ENCODE measurements at places on chromosomes 5 and 9.
A peak's percentile ranks its signal among the peaks of the same experiment; 100 is the strongest.

DNA sequence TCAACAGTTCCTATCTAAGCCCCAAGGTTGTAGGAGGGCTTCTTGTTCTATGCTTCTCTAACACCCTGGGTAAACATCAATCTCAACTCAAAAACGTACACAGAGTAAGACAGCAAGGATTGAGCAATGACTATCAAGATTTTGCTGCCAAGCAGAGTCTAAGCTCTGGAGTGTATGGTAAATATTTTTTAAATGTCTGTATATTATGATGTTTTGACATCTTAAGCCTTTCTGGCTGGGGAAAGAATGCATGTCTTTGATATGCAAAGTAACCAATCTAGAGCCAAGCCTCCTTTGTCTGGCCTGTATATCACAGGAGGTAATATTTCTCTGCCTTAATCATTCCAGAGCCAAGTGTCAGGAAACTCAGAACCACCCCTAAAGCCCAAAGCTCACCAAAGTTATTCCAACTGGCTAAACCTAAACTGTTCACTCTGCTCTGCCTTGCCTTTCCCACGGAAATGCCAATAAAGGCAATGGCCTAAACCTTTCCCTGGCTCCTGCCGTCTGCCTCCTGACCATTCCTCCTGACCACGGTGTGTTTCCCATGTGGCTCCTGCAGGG is 45.2 kb downstream of the YIPF5 start:
- no peak for DNase-seq

DNA sequence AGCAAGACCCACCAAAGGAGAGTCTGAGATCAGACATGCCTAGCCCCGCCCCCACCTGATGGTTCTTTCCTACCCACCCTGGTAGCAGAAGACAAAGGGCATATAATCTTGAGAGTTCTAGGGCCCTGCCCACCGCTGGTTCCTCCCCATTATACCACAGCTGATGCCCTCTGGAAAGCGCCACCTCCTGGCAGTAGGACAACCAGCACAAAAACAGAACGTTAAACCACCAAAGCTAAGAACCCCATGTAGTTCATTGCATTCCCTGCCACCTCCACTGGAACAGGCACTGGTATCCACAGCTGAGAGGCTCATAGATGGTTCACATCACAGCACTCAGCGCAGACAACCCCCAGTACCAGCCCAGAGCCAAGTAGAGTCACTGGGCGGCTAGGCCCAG is 81.2 kb upstream of the TRPC7 start:
- no peak for DNase-seq

- peak; percentile 81 for DNase-seq
Observed at GRCh38 chr5:133944263-133945185, 23.9 kb downstream of the C5orf15 start.

DNA sequence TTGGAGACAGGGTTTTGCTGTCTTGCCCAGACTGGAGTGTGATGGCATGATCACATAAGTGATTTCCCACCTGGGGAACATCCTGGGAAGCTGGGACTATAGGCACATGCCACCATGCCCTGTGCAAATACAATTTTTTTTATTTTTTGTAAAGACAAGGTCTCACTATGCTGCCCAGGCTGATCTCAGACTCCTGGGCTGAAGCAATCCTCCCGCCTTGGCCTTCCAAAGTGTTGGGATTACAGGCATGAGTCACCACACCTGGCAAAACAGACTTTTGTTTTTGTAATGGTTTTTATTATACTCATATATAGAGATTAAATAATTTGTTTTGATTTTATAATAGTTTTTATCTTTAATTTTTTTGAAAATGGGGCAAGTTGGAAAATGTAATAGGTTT is 14.7 kb downstream of the DNAJC25 start:
- DNase-seq = no peak

GRCh38 chr9:102867488-102867887 is 127.6 kb upstream of the CYLC2 start:
- DNase-seq = no peak

- DNase-seq = no peak
Observed at GRCh38 chr9:125568621-125569020, 138.4 kb downstream of the MAPKAP1 start.

DNA sequence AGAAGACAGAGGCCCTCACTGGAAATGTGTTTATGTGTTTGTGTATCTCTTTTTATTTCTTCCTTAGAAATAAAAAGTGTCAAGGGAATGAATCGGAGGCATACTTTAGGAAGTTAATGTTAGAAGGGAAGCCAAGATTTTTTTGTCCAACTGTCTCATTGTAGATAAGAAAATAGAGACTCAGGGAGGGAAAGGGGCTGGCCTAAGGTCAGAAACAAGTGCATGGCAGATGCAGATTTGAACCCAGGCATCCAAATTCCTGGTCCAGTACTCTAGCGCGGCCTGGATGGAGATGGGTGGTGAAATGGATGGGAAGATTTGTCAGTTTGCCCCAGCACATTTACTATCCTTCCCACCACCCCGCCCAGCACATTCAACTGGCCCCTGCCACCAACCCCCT is 19.8 kb upstream of the TNIP1 start:
- DNase-seq = no peak

- DNase-seq = peak; percentile 64
Observed at GRCh38 chr9:130042406-130042884, 544 bp downstream of the FNBP1 start.

GRCh38 chr5:180315762-180316212 is 23.9 kb upstream of the MAPK9 start:
- peak; percentile 82 for DNase-seq

GRCh38 chr9:101495810-101496209 is 37.8 kb upstream of the RNF20 start:
- DNase-seq = no peak

DNA sequence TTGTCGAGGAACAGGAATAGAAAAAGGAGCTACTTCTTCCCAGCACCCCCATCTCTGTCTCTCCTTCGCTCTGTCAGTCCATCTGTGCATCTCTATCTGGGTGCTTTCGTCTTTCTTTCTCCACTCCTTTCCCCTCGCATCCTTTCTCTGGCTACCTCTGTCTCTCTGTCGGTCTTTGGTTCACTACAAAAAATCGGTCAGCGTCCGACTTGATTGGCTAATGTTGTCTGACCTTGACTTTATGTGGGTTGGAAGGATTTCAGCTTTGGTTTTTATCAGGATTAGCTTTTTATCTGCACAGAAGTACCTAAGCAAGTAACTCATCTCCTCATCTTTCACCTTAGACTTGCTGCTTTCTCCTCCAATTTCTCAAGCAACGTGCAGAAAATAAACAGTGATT is 575.2 kb upstream of the ZNF462 start:
- no peak for DNase-seq

- DNase-seq = no peak
Observed at GRCh38 chr5:80703747-80704146, 49.0 kb upstream of the DHFR start.

DNA sequence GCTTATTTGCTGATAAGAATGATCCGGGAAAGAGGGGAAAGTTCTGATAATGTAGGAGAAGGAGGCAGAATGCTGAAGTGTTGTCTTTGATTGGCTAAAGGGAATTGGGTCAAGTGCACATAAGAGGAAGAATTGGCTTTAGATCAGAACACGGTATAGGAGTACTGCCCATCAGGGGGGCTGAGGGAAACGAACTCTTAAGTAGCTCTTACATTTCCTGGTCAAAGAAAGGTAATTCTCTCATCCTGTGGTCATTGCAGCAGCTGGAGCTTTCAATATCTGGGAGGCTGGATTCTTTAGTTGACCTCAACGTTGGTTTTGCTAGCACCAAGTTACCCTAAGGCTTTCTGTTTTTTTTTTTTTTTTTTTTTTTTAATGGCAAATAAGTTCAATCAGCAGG is 178.7 kb upstream of the NR3C1 start:
- DNase-seq = no peak

DNA sequence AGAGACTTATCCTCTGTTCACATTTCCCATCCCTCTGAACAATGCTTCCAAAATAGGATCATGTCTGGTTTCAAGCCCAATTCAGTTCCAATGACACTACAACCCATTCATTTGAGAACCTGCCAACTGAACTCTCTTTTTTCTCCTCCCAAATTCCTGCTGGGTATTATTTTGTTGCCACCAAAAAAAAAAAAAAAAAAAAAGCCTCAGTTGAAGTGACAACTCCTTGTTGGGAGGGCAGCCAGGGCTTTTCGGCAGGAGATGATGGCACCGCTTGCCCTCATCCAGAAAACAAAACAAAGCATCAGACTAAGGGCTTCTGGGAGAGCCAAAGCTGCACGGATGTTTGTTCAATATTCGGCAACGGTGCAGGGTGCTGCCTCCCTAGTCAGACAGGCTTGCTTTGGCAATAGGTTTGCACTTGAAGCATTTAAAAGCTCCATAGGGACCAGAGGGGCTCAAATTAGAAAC is 30.6 kb upstream of the TRIM32 start:
- DNase-seq = no peak

GRCh38 chr5:178238711-178239592 is 6.3 kb upstream of the PHYKPL start:
- DNase-seq = no peak

- DNase-seq = no peak
Observed at GRCh38 chr5:179258001-179258921, 87.0 kb downstream of the ADAMTS2 start.

DNA sequence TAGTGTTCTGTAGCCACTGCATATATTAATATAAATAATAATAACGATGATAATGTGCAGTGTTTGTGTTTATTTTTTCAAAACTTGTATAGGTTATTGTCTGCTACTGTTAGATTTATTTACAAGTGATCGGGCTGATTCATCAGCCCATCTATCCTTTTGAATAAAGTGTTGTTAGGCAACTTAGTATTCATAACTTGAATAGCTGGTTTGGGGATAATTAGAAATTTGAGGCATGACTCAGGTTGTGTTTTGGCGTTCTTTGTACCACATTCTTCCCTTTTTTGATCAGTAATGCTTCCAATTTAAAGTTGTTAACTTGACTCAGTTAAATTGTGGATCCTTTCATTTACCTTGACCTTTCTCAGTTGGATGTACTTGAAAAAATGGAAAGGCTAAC is 69.7 kb downstream of the FOCAD start:
- no peak for DNase-seq

- no peak for DNase-seq
Observed at GRCh38 chr9:31135567-31135966, 1248.9 kb upstream of the ACO1 start.

DNA sequence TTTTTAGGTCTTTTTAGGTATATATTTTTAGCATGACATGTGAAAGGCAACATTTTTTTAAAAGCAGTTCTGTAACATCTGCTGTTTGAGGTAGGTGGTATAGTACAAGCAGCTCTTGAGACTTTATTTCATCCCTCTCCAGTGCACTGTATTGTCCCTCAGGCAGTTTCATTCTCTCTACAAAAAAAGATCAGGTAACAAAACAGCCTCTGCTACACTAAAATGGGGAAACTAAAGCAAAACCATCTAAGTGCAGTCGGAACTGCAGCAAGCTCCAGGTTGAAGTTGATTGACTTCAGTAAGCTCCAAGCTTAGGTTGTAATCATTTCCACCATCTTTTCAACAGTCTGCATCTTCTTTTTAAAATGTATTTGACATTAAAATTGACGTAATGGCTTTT is 195.6 kb downstream of the DEPDC1B start:
- DNase-seq = no peak

- DNase-seq = no peak
Observed at GRCh38 chr9:93496285-93496684, 42.9 kb upstream of the FAM120AOS start.

DNA sequence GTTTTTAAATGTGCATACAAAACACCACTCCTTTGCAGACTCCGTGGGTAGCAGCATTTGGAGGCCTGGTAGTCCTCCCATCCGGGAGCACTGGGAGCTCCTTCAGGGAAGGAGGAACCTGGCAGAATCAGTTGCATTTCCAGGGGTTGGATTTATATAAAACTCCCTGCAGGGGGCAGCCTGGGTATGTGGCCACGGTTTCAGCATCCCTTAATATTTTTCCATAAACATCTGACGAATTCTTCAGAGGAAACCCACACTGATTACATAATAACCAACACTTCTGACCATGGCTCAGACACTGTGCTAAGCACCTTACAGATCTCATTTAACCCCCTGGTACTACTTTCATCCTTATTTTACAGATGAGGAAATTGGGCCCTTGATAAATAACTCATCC is 6.1 kb upstream of the AFAP1L1 start:
- DNase-seq = no peak

DNA sequence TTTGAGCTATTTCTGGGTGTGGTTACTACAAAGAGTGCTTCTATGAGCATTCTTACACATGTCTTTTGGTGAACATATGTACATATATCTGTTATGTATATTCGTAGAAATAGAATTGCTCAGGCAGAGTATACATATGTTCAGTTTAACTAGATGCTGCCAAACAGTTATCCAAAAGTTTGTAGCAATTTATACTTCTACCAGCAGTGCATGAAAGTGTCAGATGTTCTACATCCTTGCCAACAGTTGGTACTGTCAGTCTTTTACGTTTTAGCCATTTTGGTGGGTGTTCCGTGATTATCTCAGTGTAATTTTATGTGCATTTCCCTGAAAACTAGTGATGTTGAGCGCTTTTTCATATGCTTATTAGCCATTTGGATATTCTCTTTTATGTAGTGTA is 35.9 kb upstream of the DMRT2 start:
- no peak for DNase-seq

DNA sequence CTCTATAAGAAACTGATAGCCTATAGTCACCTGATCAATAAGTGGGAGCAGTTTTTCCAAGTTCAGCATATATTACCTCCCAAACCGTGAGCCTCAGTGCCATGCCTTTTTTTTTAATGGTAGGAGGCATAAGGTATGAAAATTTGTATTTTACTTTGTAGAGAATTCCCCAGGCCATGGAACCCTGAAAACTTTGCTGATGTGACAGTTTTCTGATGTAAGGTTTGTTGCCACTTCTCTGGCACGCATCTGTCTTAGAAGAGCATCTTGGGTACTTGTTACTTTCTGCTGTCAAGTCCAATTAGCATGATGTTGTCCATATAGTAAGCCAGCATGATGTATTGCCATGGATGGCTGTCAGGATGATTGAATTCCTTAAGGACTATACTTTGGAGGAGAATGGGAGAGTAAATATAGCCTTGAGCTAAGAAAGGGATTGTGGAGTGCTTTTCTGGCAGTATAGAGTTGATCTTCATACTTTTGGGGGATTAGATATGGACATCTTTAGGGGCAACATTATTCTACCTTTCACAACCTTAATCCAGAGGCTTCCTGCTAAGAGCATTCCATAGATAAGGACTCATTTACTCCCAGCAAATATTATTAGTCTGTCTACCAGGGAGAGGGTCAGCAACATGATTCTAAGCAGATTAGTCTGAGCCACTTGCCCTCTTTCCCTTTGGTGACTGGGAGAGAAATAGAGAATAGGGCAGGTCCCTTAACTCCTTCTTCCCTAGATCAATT is 389.6 kb downstream of the YTHDC2 start:
- no peak for DNase-seq
